ENCODE measurements at places on chromosomes 6 and 20.

- DNase-seq: no peak
These were observed 2.4 kb upstream of the ZMYND8 start for GRCh38 chr20:47358672-47359529.

GRCh38 chr6:3825851-3826581, 23.2 kb upstream of the FAM50B start:
- DNase-seq: no peak

GRCh38 chr6:47170617-47170947, 128.4 kb upstream of the ADGRF1 start:
- no peak for DNase-seq

GRCh38 chr6:35008858-35009257, 119.8 kb downstream of the ANKS1A start:
- no peak for DNase-seq

DNA sequence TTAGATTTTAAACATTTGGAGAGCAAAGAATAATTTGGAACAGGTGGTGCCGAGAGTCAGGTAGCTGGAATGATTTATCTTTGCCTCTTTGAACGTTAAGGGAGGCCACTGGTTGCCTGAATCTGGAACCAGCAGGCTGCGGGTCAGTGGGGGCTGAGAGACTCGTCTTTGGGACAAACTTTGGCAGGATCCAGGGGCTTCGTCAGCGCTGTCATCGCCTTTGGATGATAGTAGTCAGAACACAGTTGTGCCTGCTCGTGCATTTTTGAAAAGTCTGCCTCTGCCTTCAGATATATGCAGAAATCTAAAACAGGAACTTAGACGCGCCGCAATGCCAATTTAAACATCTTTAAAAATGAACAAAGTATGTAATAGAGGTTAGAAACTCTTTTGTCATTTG, 5.0 kb downstream of the EYA2 start:
- no peak for DNase-seq

- DNase-seq: no peak
These were observed 515.5 kb upstream of the NOX3 start for GRCh38 chr6:155970876-155971708.

- DNase-seq: no peak
These were observed 35.7 kb upstream of the VEGFA start for GRCh38 chr6:43734294-43734665.

DNA sequence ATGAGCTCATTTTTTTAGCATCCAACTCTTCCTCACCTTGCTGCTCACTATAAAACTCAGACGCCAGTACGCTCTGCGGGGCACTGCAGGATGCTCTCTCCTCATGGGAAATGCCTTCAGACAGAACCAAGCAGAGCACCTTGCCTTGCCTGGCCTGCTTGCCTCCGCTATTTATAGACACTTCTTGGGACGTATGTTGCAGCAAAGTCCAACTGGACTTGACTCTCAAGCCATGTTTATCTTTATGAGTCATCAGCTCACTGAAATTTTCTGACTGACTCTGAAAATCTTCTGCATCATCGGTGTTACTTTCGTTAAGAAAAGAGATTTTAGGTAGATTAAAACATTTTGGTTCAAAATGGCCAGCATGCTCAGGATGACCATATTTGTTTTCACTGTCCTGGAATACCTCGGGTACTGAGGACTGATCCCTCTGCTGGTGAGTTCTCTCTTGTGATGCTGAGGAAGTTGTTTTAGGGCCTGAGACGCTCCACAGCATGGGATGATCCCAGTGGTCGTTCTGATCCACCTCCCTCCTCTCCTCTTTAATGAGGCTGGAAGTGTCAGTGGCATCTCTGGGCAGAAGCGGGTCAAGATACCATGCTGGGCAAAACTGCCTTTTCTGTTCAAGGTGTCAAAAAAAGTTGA, 204.5 kb downstream of the KIF16B start:
- DNase-seq: no peak

GRCh38 chr20:37348792-37349516, 3.0 kb downstream of the SRC start:
- DNase-seq: no peak

GRCh38 chr20:5870568-5870981, 79.8 kb downstream of the TRMT6 start:
- DNase-seq: no peak

GRCh38 chr6:167747645-167748044, 79.1 kb upstream of the AFDN start:
- DNase-seq: no peak

- no peak for DNase-seq
These were observed 381.0 kb downstream of the TAF4 start for GRCh38 chr20:61684583-61685235.

DNA sequence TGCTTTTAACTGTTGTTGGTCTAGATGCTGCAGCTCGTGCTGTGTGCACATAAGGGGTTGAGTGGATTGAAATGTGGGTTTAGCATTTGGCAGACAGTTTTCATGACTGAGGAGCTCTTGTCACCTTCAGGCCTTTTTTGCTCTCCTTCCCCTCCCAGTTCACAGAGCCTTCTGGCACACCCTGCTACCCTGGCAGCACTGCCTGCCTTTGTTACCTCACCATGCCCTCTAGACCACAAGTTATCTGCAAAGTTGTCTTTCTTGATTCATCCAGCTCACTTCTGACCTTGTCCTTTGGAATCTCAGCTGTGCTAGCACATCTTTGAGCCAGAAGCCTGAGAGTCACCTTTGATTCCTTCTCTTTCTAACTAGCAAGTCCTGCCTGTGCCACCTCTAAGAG, 348.9 kb upstream of the ZFP64 start:
- no peak for DNase-seq

- no peak for DNase-seq
These were observed 26.1 kb upstream of the DSP start for GRCh38 chr6:7515363-7515762.

DNA sequence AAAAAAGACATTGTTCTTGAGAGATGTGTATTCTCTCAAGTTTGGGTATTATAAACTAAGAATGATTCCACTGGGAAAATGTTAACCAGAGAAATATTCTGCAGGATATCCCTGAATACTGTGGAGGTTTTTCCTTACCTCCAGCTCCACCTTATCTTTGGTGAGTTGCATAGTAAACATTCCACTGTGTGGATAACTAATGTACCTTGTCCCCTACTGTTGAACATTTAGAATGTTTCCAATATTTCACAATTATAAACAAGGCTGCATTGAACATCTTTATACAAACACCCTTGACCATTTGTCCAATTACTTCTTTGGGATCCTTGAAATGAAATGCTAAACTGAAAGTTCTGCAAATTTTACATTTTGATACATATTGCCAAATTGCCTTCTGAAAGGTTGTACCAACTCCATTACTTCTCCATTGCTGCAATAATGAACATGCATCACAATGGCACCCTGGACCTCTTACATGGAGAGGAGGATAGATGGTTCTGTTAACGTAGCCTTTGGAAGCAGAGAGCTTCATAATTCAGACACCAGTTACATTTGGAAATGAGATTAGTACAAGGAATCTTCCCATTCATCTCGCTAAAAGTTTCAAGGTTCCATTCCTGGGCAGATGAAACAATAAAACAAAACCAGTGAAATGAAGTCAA, 35.0 kb upstream of the STK35 start:
- DNase-seq: no peak

- DNase-seq: no peak
These were observed 6.2 kb downstream of the ZNF337 start for GRCh38 chr20:25690427-25690826.

- DNase-seq: no peak
These were observed 1.2 kb downstream of the MAK start for GRCh38 chr6:10837009-10837621.
